ENCODE measurements at places on chromosomes 1 and 21.

GRCh38 chr1:201254625-201255478, 28.5 kb upstream of the PKP1 start:
- peak; percentile 53 for DNase-seq

GRCh38 chr1:118291661-118292060, 106.6 kb upstream of the SPAG17 start:
- DNase-seq: no peak

DNA sequence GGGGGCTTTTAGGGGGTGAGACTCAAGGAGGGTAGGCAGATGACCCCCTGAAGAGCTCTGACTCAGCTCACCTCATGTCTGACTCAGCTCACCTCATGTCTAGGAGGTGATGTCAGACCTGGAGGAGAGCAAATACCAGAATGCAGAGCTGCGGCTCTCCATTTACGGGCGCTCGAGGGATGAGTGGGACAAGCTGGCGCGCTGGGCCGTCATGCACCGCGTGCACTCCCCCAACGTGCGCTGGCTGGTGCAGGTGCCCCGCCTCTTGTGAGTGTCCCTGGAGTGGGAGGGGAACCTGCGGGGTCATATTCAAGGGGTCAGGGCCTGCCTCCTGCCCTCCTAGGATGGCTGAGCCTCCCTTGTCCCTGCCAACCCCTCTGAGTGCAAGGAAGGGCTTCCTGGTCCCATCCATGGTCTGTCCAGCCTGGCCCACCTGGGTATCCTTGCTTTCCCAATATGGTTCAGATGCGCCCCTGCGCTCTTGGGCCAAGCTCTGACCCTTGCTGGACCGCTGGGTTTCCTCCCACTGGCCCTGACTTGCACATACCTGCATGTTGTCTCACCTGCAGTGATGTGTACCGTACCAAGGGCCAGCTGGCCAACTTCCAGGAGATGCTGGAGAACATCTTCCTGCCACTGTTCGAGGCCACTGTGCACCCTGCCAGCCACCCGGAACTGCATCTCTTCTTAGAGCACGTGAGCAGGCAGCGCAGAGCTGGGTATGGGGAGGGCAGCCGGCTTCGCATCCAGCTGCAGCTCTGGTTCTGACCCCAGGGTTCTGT, 9.1 kb downstream of the AMPD2 start:
- DNase-seq: no peak

DNA sequence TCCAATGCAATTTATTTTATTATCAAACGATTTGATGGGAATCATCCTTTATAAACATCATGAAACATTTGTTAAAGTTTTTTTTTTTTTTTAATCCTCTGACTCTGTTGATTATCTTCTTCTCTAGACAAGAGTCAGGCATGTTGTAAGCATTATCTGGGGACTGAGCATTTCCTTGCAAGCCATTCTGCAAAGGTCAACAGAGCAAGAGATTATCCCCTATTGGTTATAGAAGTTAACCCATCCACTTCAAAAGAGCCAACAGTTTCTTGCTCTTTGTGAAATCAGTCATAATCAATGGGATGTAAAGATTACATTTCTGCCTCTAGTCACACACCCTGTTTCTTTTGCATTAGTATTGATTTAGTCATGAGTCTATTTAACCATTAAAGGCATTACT, 368.8 kb upstream of the ADGRL4 start:
- no peak for DNase-seq

DNA sequence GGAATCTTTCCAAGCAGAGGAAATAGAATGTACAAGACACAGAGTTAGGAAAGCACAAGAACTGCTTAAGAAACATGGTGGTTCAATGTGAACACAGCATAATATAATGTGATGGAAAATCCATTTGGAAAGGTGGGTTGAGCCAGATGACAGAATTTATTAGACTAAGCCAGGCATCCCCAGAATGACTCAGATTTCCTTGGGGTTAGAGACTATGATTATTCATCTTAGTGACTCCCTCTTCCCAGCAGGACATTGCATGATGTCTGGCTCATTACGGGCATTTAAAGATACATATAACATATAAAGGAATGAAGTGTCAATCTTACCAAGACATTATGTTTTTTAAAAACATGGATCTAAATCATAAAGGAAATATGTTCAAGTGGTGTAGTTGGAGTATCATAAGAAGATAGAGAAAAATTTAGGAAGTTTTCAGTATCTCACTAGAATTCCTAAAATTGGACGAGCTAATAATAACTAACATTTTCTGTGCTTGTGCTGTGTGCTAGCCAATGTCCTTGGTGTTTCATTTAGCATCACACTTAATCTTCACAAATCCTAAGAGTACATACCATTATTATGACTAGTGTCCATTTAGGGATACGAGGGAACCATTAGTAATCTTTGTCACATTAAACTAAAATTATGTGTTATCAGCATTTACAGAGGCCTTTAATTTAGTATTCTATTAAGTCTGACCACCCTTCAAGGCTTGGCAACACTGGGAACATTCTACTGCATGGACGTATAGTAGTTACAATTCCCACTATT, 41.0 kb upstream of the ST6GALNAC5 start:
- no peak for DNase-seq

DNA sequence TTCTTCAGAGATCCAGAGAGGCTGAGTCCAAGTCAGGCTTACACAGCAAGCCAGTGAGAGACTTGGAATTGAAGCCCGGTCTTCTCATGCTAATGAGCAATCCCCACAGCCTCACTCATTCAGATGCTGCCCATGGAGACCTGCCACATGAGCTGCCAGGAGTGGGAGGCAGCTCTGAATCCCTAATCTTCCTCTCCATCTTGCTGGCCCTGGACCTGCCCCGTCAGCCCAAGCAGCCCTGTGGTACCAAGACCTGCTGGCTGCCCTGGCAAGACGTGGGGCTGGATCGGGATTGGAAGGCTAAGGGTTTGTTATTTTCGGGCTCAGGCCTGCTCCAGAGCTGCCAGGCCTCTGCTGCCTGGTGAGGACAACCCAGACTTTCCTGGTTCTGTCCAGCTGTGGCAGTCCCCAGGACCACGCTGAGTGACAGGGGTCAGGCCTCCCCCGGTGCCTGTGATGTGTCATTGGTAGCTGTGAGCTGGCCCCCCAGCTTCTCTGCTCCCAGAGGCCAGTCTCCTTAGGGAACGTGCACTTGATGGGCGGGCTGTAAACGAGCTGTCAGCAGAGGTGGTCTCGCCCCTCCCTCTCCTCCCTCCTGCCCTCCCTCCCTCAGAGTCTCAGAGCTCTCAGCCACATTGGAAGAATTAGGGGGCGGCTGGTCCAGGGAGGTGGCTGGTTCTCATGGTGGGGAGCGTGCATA, 135.0 kb downstream of the FOXD2 start:
- no peak for DNase-seq

GRCh38 chr1:1246577-1247340, at the start of gene C1QTNF12:
C1QTNF12 (minus strand) TSS chr1:1246722; CDS start chr1:1246690, 32 bp downstream.
- DNase-seq: no peak

DNA sequence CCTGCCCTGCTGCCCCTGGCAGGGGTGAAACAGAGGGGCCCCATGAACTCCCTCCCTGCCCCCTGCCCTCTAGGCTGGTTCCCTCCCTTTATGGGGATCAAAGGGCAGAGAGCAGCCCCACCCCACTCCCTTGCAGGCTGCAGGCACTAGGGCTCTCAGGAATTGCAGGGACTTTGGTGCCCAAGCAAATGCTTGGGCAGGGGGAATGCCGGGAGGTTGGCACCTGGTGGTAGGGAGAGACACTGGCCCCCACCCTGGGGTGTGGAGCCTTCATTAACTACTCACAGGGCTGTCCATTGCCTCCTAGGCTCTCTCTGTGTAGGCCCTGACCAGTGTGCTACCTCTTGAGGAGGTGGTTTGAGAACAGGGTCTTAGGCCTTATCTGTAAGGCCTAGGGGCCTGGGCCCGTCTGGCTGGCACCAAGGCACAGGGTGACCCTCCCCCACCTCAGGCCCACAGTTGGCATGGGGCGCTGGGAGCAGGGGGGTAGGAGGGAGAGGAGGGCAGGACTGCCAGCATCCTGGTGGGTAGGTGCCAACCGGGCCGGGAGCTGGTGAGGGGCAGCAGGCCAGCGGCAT, 4.7 kb downstream of the ZBTB7B start:
- peak; percentile 38 for DNase-seq

DNA sequence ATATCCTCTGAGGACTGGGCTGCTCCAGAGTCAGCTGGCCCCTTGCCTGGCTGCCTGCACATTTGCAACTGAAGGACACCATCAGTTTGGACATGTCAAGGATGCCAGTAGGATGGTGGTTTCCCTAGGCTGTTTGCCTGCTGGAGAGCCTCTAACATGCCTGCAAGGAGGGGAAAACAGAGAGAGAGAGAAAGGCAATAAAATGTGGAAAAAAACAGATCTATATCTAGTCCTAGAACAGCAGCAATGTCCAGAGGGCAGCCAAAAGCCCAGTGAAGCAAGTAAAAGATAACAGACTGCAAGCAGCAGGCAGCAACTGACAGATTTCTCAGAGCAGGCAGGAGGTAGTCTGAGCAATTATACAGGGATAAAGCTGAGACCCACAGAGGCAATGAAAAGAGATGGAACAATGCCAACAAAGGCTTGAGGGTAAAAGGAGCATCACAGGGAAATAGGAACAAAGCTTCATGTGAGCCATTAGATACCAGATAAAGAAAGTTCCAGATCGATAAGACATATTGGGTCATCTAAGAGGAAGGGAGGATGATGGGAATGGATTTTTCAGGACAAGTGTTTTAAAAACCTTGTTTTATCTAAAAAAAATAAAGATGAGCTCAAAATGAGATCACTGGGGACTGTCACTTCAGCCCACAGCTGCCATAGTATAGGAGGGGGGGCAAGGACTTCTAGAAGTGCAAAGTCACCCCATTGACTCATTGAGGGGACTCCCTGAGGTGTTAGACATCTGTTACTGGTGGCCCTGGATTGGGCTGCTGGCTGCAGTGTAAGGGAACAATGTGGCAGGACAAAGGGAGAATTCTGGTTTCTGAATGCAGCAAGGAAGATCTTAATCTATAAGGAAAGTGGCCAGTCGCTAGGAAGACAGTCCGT, 38.6 kb upstream of the GADD45A start:
- no peak for DNase-seq

DNA sequence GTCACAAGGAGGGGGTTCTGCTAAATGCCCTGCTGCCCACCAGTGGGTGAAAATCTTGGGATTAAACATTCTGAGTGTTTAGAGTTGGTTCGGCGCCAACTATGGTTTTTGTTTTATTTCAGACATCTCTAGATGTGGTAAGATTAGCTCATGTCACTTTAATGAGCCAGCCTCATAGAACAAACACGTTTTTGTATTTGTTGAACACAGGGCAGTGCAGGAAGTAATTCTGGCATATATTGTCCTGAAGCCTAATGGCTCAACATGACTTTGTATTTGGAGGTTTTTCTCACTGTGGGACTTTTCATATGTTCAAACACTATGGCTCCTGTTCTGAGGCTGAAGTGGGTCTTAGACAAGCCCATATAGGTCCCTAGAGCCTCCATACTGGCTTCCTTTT, 107.8 kb downstream of the NGF start:
- DNase-seq: no peak

GRCh38 chr1:1065265-1065939, 8.7 kb downstream of the RNF223 start:
- DNase-seq: no peak

DNA sequence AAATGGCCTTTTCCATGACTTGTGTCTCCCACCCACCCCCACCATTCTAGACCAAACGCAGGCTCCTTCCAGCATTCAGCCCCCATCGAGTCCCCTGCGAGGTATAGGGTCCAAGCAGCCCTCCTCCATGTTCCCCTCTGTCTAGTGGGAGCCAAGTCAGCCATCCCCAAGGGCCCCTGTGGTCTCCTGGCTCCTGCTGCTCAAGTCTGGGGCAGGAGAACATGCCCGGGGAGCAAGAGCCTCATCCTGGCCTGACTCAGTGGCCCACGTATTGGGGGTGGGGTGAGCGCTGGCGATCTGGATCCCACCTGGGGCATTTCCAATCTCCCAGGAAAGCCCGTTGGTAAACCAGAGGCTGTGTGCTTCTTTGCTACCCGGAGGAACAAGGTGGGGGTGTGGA, 4.1 kb upstream of the PRDM16 start:
- DNase-seq: no peak

- DNase-seq: no peak
These were observed 66.5 kb downstream of the KIRREL1 start for GRCh38 chr1:158059984-158060383.

GRCh38 chr1:89001510-89001909, 9.1 kb upstream of the KYAT3 start:
- DNase-seq: no peak

DNA sequence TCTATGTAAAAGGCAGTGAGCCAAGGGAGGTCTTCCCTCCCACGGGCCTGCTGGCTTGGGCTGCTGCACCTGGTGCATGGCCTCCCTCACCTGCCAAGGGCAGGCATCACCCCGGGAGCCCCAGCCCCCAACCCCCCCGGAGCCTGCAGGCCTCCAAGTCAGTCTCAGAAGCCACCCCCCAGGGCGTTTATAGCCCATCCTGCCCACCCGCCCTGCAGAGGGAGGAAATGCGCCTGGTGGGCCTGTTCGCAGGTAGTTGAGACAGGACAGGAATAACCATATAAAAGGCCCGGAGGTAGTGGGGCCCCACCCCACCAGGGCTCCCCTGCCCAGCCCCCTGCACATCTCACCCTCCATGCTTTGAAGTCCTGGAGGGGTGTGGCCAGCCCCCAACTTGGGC, 18.2 kb upstream of the ARF1 start:
- DNase-seq: no peak

DNA sequence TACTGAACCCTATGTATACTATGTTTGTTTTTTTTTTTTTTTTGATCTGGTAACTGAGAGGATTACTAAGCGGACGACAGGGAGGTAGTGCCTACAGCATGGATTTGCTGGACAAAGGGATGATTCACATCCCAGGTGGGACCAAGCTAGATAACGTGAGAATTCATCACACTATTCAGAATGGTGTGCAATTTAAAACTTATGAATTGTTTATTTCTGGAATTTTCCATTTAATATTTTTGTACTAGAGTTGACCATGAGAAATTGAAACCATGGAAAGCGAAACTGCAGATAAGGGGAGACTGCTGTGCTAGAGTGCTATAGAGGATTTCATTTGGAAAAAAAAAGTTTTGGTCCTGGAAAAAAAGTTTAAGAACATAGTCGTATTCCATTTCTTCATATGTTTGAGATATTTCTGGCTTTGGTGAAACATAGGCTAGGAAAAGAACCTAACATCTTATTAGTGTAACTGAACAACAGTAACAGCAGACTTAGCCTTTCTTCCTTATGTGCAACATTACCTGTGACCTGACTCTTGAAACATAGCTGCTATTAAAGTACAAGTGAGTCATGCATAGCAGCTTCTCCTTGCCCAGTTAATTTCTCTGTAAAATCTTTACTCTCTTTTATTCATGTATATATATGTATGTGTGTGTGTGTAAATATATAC, 202.5 kb downstream of the FGGY start:
- DNase-seq: no peak
